Activated T-cell treated with anti-CD3 and anti-CD28 coated beads, Interleukin-2, amount 50 U/mL, for 48 hours (primary cell): ENCODE measurements at places on chromosomes 6 and 20.

GRCh38 chr6:82264824-82265223 is 17.3 kb upstream of the IBTK start:
- DNase-seq: no peak

- peak; percentile 57 for DNase-seq
These were observed 8.0 kb downstream of the PRDM13 start for GRCh38 chr6:99614430-99615186.

DNA sequence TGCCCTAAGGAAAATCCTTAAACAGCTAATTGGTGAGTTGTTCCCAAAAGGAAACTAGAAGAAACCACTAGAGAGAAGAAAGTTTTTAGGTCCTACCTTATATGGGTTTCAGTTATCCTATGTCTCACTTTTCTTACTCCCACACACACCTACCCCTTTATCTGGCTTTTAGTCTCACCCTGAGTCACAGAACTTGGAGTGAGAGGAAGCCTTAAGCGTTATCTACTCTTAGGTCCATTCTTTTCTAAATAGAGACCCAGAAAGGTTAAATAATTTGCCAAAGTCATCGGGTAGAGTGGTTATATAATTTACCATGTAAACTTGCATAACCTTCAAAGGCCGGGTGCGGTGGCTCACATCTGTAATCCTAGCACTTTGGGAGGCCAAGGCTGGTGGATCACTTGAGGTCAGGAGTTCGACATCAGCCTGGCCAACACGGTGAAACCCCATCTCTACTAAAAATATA is 4.3 kb upstream of the RPP21 start:
- DNase-seq: no peak

DNA sequence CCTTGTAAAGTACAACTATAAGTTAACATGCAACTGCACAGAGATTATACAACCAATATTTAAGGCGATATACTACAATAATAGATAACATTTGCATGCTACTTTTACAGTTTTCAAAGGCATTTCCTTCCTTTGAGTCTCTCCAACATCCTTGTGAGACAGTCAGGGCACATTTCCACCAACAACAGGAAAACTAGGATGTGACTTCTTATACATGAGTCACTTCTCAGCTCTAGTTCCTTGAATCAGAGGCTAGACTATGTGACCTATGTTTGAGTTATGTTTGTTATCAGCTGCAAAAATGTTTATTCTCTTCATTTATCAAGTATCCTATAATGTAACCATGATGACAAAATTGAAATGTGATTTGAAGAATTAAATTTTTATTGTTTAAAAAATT is 51.7 kb upstream of the TFAP2D start:
- DNase-seq: no peak
